ENCODE measurements at places on chromosomes 4 and X.

DNA sequence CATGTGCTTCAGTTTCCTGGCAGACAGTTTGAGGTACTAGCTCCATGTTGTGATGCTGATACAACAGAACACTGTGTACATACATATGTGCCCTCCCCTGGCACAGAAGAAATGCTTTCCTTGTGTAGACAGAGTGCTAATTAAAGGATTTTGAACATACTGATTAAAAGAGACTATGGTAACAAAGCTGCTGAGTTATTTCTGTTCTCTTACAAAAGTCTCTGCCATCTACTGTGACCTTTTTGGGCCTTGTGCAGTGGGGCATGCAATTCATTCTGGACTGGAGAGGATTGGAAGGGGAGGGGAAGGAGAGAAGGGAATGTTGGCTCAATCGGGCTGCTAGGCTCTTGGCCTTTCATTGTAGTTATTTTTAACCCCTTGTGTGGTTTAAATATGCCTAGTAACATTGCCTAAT, 6.0 kb downstream of the PDLIM5 start:
- no peak for DNase-seq

- DNase-seq, result no peak
These were observed 917.0 kb upstream of the LCORL start for GRCh38 chr4:18938343-18939099.

DNA sequence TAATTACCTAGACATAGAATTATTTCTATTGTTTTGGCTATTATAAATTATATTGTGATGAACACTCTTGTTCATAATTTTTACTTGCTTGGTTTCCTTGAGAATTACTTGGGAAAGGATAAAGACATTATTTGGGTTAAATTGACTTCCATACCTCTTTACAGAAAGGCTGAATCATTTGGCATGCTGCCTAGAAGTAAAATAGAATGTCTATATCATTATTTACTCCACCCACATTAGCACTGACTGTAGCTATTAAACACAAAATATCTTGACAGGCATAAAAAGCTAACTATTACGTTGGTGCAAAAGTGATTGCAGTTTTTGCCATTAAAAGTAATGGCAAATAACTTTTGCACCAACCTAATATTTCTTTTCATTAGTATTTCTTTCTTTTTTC, 29.7 kb upstream of the ADH6 start:
- peak; percentile 27 for DNase-seq

DNA sequence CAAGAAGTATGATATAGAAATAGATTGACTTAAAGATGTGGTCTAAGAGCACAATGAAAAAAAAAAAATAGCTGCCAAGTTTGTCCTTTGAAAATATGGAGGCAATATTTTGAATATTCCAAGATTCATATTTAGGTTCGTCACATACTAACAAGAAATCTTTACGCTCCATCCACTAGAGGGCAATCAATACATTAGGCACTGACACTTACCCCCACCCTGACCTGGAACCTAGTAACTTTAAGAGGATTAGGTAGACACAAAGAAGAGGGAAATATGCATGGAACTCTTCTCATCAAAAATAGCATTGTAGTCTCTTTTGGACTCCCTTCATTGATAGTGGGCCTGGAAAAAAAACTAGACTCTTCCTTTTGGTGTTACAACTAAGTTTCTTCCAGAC, 1108.1 kb downstream of the PCDH19 start:
- DNase-seq, result peak; percentile 1

GRCh38 chrX:39675162-39675553, 422.6 kb downstream of the BCOR start:
- DNase-seq, result no peak

DNA sequence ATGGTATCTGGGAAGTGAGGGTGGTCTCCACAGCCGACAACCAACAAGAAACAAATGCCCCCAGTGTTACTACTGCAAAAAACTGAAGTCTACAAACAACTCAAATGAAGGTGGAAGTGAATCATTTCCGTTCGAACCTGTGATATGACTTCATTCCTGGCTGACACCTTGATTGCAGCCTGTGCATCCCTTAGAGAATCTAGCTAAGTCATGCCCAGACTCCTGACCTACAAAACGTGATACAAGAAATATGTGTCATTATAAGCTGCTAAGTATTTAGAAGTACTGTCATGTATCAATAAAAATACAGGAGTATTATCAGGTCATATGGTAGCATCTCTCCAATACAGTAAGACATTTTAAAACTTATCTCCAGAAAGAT, 959.7 kb upstream of the LCORL start:
- no peak for DNase-seq

DNA sequence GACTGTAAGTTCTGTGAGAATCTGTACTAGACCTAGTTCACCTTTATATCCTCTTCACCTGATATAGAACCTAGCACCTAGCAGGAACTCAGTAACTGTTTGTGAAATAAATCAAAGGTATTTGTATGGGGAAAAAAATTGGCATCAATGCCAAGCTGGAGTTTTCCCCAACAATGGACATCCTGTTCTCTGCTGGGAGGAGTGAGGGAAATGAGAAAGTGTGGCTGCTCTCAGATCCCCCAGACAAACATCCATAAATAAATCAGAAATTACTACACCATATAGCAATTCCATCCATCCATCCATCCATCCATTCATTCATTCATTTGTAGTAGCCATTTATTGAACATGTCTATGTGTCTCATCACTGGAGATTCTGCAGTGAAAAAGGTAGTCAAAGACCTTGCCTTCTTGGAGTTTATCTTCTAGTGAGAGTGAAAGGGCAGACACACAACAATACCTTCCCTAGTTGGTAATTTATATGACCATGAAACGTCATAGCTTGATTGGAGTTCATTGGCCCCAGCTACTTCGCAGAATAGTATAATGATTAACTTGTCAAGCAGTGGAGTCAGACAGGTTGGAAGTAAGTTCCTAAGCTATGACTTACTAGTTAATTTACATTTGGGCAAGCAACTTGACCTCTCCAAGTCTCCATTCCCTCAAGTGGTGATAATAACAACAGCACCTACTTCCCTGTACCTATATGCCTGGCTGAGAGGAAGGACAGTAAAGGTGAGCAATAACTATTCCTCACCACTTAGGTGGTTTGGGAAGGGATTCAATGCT, 98.7 kb upstream of the KIT start:
- no peak for DNase-seq

GRCh38 chr4:54337009-54337408, 107.9 kb downstream of the PDGFRA start:
- no peak for DNase-seq

DNA sequence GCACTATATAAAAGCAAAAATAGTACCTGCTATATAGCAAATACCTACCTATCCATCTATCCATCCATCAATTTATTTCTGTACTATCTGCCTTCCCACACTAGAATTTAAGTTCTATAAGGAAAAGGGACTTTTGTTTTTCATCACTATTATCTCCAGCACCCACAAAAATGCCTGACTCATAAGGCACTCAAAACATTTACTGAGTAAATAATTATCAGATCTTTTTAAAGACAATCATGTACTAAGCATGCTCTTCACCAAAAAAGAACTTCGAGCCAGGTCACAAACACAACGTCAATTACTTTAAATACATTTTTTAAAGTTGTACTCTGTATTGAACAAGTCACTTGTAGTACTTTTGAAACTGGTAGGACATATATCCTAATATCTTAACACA, 119.9 kb downstream of the FBXW7 start:
- peak; percentile 70 for DNase-seq

Data from fibroblast of skin of back (primary cell).